ENCODE measurements at places on chromosomes 13 and 19.
A peak's percentile ranks its signal among the peaks of the same experiment; 100 is the strongest.

DNA sequence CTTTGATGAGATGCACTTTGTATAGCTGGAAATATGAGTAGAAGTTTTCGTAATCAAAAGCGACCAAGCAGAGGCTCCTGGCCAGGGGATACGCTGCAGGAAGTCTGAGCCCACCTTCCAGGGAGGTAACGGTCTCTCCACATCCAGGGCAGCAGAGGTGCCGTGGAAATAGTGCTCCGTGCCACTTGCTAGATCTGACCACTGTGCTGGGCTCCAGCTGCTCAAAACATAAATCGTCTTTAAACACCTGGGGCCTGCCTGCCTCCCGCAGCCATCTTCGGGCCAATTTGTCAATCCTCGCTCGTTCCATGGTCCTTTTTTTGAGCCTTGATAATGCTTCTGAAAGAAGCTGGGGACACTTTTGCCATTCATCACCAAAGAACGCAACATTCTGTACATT lies 445.0 kb downstream of the ZNF536 start:
- no peak for DNase-seq
- H3K4me1 ChIP-seq: no peaks in the 10 kb centered on the region
- H3K27me3 ChIP-seq: peaks cover 2% of the 10 kb centered on the region
- H3K27ac ChIP-seq: no peak overlapping the region
- H3K4me3 ChIP-seq: no peak overlapping the region

DNA sequence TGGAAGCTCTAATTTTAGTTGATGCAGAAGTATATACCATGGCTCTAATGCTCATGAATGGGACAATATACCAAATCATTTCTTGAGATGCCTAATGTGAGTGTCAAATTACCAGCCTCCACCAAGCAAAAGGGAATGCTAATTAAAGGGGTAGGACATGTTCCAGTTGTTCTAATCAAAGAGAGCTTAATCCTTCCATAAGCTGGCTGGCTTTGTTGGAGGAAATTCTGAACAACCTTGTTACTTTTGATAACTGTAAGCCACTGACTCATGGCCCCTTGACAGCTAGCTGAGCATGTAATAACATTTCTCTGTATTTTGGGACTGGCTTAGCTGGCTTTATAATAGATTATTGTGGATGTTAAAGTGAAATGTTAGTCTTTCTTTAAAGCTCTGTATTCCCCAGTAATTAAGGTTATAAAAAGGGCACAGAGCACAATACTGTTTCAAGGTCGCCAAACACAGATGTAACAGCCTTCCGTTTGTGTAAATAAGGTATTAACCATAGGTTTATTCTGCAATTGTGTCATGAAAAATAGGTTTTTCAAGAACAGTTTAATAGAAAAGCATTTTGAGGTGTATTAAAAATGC lies 1194.0 kb downstream of the PCDH9 start:
- H3K27ac ChIP-seq: no peak overlapping the region
- no peaks in the 10 kb centered on the region for H3K27me3 ChIP-seq
- no peak overlapping the region for H3K4me3 ChIP-seq
- H3K36me3 ChIP-seq: no peaks in the 10 kb centered on the region
- no peak for DNase-seq

DNA sequence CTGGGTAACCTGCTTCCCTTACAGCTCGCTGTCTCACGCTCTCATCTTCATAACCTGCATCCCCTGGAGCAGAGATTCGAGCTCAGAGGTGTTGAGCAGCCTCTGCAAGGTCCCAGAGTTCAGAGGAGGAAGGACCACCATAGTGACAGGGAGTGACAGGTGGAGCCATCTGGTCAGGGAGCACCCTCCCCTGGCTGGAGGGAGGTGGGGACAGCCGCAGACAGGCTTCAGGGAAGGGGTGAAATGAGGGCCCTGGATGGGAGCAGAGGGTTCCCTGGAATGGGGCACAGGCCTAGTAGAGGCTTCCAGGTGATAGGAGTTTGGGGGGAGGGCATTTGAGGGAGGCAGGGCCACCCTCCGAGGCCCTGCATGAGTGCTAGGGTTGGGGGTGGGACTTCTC lies 82.1 kb downstream of the ZNF429 start:
- H3K27me3 ChIP-seq: no peaks in the 10 kb centered on the region
- H3K27ac ChIP-seq: no peak overlapping the region
- H3K4me3 ChIP-seq: no peak overlapping the region
- no peak for DNase-seq

DNA sequence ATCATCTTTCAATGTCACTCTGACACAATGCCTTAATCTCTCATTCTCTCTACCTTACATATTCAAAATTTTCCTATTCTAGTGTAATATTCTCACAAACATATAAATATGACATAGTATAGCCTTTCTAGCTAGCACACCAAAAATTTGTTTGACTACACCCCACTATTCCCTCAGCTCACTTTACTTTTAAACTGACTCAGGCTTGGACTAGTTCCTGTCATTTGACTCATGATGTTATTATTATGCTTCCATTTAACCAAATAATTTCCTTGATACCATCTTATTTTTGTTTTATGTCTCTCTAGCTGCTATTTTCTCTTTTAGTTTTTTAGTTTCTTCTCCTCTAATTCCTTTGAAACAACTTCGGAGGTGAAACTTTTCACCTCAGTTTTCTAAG lies 1745.6 kb upstream of the PCDH20 start:
- no peaks in the 10 kb centered on the region for H3K36me3 ChIP-seq
- no peak overlapping the region for H3K4me3 ChIP-seq
- H3K4me1 ChIP-seq: no peaks in the 10 kb centered on the region
- H3K27ac ChIP-seq: no peak overlapping the region

DNA sequence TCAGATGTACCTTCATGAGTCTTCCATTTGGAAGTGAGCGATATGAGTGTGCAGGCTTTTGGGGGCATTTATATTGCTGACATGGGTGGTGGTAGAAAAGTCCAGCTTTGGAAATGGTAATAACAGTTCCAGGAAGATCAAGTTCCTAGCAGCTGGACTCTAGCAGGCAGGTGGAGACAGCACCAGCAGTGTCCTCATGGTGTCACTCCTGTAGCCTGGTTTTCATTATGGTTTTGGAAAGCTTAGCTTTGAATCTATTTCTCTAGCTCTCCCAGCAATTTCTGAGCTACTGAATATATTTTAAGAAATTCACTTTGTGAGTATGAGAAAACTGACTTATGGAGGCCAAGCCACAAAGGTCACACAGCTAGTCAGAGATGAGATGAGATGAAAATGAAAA lies 523.2 kb upstream of the HTR2A start:
- H3K36me3 ChIP-seq: no peaks in the 10 kb centered on the region
- no peak overlapping the region for H3K27ac ChIP-seq
- no peaks in the 10 kb centered on the region for H3K4me1 ChIP-seq
- no peaks in the 10 kb centered on the region for H3K27me3 ChIP-seq
- no peak for DNase-seq

DNA sequence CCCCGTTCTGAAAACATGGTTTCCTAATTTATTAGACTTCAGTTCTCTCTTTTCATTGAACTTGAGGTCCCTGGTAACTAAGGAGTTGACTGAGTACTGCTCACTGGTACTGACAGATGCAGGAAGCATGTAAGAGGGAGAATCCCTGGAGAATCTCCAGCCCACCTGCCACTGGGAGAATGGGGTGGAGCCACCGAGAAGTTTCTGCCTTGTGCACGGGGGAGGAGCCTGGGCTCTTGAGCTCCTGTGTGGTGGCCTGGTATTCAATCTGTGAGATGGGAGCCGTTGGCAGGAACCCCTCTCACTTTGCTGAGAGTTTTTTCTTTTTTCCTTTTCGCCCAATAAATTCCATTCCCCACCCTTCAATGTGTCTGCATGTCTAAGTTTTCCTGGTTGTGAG lies 13.2 kb upstream of the AKAP11 start:
- H3K4me3 ChIP-seq: no peak overlapping the region
- DNase-seq: peak; percentile 19
- no peaks in the 10 kb centered on the region for H3K27me3 ChIP-seq
- peak overlapping the region; percentile 78 for H3K27ac ChIP-seq
- H3K4me1 ChIP-seq: peaks cover 3% of the 10 kb centered on the region
- peaks cover 4% of the 10 kb centered on the region for H3K36me3 ChIP-seq

GRCh38 chr13:77519808-77520207 lies 15.7 kb upstream of the SCEL start:
- no peaks in the 10 kb centered on the region for H3K27me3 ChIP-seq
- no peak for DNase-seq
- H3K27ac ChIP-seq: no peak overlapping the region
- H3K4me1 ChIP-seq: no peaks in the 10 kb centered on the region
- H3K36me3 ChIP-seq: no peaks in the 10 kb centered on the region

DNA sequence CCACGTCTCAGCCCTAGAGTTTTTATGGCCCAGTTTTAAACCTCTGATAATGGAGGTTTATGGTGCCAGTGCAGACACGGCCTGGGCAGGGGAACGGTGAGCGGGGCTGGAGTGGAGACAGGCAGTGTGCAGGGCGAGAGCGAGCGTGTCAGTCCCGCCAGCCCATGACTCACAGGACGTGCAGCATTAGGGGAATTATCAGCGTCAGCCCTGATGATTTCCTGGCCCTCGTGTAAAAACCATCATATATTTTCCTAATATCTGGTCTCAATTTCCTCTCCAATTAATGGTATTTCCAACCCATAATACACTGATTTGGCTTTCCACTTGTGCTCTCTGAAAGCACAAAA lies 104.6 kb upstream of the VSTM2B start:
- no peaks in the 10 kb centered on the region for H3K4me1 ChIP-seq
- DNase-seq: no peak
- H3K4me3 ChIP-seq: no peak overlapping the region
- H3K36me3 ChIP-seq: no peaks in the 10 kb centered on the region

DNA sequence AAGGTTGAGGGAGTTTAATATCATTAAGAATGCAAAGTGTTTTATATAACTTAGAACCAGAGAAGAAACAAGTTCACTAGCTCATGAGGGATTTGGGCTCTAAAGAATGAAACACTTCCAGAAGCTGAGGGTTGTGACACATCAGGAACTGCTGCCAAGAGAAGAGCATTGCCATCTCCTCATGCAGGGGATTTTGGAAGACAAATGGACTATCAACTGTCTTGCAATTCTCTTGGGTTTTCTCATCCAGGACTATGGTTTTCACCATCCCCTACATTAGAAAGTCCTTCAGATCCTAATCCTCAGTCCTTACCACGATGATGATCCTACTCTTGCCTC lies 59.7 kb upstream of the KL start:
- H3K36me3 ChIP-seq: no peaks in the 10 kb centered on the region
- no peak for DNase-seq
- no peak overlapping the region for H3K4me3 ChIP-seq
- H3K27ac ChIP-seq: no peak overlapping the region
- H3K4me1 ChIP-seq: no peaks in the 10 kb centered on the region

- DNase-seq: no peak
- peak overlapping the region; percentile 7 for H3K4me3 ChIP-seq
- H3K4me1 ChIP-seq: peaks cover 49% of the 10 kb centered on the region
Measured at GRCh38 chr19:16588824-16589577, 16.8 kb upstream of the SLC35E1 start.

- H3K36me3 ChIP-seq: no peaks in the 10 kb centered on the region
- H3K4me1 ChIP-seq: no peaks in the 10 kb centered on the region
- H3K27ac ChIP-seq: no peak overlapping the region
- DNase-seq: no peak
Measured at GRCh38 chr13:93233997-93234416, 7.4 kb downstream of the GPC6 start.

DNA sequence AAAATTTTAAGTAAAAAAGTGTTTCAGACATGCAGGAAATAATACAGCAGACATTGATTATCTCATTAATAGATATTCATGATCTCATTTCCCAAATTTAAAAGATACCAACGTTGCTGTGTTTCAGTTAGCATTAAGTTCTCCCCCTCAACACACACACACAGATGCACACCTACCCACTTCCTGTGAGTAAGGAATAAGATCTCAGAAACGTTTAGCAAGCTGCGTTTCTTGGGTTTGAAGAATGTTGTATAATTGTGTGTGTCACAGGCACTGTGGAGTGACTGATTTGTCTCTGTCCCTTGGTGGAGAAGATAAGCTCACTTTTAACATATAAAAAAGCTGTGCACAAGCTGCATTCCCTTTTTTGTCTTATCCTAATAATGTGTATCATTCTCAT lies 196.8 kb downstream of the PDS5B start:
- no peak overlapping the region for H3K27ac ChIP-seq
- H3K36me3 ChIP-seq: peaks cover 2% of the 10 kb centered on the region
- H3K27me3 ChIP-seq: no peaks in the 10 kb centered on the region
- H3K4me1 ChIP-seq: no peaks in the 10 kb centered on the region

GRCh38 chr13:50840284-50840683 lies 3.2 kb downstream of the DLEU7 start:
- H3K27me3 ChIP-seq: peaks cover 3% of the 10 kb centered on the region
- DNase-seq: no peak
- H3K4me3 ChIP-seq: no peak overlapping the region

DNA sequence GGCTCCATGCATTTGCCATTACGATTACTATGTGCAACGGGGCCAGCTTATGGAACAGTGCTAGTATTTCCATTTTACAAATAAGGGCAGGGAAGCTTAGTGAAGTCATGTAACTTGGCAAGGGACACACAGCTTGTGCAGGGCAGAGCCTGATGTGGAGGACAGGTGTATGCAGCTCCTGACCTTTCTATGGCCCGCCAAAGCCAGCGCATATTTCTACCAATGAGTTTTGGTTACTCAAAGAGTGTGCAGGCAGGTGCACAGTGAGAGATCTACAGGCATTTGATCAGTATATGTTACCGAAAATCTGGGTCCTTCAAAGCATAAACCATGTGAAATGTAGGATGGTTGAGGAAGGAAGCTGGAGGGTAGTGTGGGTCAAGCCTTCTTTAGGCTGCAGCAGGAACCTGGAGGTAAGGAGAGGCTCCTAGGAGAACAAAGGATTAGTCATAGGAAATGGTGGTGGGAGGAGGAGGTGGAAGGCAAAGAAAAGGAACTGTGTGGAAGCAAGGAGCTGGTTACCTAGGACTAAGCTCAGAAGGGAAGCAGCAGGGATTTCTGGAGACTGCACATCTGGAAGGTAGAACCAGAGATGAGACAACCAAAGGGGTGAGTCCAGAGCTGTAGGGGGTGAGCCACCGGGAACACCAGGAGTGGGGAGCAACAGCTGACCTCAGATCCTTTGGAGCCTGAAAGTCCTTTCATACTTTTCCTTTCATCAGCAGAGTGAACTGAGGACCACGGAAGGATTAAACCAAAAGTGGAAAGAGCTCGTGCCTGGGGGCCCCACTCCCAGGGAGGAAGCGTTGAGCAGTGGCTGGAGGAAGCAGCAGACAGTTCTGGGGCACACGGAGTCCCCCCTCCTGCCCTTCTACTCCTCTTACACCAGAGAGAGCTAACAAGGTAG lies 4.2 kb upstream of the PDX1 start:
- peaks cover 11% of the 10 kb centered on the region for H3K27me3 ChIP-seq
- no peak overlapping the region for H3K27ac ChIP-seq
- H3K36me3 ChIP-seq: no peaks in the 10 kb centered on the region
- DNase-seq: no peak
- H3K4me3 ChIP-seq: no peak overlapping the region

DNA sequence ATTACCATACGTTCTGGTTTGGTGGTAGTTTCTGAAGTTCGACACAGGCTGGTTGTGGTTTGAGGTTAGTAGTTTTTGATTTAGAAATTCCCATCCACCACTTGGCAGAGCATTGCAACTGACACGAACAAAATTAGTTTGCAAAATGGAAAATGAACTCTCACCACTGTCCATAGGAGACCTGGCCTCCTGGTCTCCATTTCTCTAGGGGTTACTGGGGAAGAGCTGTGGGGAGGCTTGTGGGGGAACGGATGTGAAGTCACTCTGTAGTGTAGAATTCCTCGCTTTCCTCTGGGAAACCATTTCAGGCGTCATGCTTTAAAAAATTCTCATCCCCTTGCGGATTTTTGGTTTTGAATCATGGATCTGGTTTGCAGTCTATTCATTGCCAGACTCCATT lies 321.5 kb upstream of the MAB21L1 start:
- H3K27me3 ChIP-seq: no peaks in the 10 kb centered on the region
- H3K4me3 ChIP-seq: no peak overlapping the region
- H3K4me1 ChIP-seq: no peaks in the 10 kb centered on the region
- H3K36me3 ChIP-seq: no peaks in the 10 kb centered on the region

All from K562 (cell line).